ENCODE measurements at places on chromosomes 4 and X.

GRCh38 chr4:114558446-114559020 is 40.1 kb upstream of the UGT8 start:
- DNase-seq, result no peak

GRCh38 chrX:25337841-25338240 is 322.1 kb upstream of the ARX start:
- DNase-seq, result no peak

DNA sequence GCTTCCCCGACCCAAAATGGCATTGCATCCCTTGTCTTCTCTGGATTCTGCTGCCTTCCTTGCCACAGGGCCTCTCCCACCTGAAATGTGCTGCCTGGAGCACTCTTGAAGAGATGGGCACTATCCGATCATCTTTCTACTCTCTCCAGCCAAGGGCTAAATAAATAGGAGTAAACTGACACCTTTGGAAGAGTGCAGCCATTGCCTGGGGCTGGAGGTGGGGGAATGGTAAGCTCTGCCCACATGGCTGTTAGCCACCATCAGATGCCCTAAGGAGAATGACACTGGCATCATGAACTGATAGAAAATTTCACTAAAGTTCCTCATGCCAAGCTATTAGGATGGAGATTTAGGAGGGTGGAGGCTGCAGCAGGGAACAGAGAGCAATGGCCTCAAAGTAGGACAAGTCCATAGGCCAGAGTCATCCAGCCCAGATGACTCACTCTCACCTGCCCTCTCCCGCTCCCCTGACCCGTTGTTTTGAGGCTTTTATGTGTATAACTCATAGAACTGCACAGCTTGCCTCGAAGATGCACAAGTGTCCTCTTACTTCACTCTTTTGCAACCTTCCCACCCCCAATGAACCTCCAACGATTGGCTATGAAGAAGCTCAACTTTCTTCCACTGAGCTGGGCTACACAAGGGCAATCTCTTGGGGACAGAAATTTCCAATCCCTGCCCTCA is 822 bp upstream of the PFKFB1 start:
- DNase-seq, result no peak

GRCh38 chr4:39237179-39237578 is 54.9 kb downstream of the WDR19 start:
- DNase-seq, result no peak

- no peak for DNase-seq
These were observed 129.2 kb upstream of the PAK3 start for GRCh38 chrX:110966839-110967238.

DNA sequence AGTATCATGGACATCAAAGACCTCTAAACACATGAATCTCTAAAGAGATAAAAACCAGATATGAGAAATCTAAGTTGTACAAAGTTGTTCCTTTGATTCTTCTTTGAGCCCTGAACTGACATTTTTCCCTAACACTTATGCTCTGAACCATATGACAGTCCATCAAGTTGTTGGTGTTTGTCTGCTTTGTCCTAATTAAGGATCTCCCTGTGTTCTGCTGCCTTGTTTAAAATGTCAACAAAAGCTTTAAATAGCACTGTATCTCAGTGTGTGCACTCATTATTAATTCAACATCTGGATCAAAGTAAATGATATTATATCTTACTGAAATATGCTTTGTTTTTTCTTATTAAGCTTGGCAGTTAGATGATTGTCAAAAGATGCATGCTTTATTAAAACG is 321.8 kb downstream of the MAPK10 start:
- no peak for DNase-seq

DNA sequence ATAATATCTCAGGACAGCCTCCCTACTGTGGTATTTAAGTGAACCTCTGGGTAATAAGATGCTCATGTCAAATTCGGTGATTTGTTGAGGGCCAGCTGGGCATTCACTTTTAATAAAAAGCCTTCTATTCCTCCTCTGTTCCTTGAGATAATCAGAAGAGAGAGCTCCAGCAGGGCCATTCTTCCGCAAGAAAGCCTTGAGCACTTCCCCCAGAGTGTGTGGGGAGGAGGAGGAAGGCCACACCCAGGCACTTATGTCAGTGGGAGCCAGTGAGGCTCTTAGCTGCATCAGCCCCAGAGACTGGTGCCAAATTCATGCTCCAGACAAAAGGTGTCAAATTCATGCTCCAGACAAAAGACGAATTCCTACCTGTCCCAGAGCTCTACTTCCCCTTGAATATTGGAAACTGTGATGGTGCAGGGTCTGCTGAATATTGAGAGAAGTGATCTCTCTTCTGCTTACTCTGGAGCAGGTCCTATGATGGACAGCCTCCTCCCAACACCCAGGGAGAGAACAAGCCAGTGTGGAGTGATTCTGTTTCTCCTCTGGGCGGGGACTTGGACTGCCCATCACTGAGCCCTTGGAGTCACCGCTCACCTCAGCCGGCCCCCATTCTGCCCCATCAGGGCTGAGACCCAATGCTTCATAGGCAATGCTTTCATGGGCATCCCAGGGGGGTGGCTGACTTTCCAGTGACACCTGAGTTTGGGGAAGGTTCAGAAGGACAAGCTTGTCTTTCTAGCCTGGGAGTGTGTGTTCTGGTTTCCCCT is 68.1 kb downstream of the FHDC1 start:
- no peak for DNase-seq

- DNase-seq, result no peak
These were observed 7.3 kb upstream of the MSL3 start for GRCh38 chrX:11750694-11751093.

DNA sequence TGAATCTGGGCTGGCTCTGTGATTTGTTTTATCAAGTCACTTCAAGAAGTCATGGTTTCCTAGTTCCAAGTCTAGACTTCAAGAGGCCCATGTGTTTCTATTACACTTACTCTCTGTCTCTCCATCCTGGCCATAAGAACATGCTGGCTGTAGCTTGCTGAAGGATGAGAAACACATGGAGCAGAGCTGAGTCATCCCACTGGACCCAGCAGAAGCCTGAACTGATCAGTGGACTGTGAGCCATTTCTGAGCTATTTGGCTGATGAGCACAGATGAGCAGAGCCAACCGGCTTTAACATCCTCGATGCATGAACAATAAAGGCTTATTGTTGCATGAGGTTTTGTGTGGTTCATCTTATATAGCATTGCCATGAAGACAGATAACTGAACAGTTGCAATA is 290.6 kb upstream of the BOD1L1 start:
- no peak for DNase-seq

DNA sequence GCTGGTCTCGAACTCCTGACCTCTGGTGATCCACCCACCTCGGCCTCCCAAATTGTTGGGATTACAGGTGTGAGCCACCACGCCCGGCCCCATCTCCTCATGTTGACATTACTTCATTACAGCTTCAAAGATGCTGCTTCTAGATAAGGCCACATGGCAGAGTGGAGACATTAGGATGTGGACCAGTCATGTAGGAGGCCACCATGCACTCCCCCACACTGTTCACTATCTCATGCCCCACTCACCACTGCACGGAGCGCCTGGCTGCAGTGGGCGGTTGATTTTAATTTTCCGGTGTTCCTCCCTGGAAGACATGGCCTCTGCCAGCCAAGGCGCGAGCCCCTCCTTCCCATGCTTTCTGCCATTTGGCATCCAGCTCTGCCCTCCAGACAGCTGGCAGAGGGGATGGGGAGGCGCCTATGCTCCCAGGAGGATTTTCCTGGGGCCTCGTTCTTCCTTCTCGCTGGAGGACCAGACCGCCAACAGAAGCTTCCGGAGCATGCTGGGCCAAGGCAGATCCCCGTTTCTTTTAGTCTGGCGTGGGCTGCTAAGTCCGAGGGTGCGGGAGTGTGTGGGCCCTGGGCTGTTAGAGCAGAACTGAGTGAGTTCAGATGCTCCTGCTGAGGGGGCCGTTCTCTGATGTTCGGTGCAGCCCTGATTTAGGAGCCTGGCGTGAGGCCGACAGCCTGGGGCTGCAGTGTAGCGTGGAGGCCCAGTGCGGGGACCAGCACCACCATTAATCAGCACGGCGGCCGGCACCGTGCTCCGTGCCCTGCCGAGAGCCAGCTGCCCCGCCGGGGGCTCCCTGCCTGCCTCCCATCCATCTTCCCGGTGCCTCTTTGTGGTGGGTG is 93.1 kb downstream of the SORCS2 start:
- no peak for DNase-seq

- DNase-seq, result no peak
These were observed 1.5 kb downstream of the ASMTL start for GRCh38 chrX:1451251-1451660.

DNA sequence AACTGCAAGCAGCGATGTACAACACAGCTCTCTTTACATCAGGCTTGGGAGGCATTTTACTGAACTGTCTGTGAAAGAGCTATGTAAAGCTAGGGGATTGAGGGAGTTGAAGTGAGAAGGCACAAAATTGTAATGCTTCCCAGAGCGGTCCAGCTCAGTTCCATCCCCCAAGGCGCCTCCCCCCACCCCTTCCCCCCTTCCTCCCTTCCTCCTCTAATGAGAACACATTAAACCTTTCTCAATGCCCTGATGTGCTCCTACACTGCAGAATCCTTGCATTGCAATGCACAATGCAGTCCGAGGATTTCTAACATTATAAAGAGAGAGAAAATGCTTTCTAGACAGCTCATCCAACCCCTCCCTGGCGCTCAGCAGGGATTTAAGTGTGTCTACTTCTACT is 73.9 kb downstream of the CXXC4 start:
- DNase-seq, result no peak

DNA sequence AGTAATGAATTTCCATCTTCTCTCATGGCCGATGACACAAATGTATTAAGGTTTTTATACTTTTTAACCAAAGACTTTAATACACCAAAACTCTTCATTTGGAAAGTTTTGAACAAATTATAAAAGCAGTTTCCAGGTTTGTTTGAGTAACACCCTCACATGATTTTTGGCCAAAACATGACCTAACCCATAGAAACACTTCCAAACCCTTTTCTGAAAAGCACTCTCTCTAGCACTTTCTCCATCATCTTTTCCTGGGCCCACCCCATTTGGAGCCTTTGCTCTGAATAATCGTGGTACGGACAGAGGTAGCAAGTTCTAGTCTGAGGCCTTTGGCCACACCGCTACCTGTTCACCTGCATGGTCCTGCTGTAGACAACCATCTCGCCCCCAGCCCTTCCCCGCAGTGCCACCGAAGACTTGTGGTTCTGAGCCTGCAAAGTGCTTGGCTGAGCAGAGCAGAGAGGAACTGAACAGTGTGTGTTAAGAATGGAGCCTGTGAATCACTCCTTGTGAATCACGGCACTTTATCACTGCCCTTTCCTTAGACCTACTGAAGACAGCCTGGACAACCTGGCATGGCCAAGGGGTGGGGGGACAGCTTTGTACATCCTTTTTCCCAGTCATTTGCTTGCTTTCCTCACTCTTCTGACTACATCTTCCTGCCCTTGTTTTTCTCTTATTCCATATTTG is 181.8 kb downstream of the PTTG2 start:
- DNase-seq, result no peak

GRCh38 chr4:184457535-184458249 is 16.7 kb downstream of the IRF2 start:
- DNase-seq, result no peak

DNA sequence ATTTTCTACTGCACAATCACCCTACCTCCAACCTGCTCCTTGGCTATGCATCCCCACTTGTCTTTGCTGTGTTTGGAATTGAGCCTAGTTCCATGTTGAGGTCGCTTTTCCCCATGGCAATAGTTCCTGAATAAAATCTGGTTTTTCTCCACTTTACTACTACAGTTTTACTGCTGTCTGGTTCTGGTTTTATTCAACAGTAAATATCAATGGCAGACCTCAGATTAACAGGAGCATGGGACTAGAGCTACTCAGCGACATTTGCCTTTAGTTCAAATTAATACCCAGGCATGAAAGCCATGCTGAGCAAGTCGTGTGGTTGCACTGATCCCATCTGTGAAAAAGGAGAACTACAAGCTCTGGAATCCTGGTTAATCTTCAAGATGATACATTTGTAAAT is 460.3 kb downstream of the GRXCR1 start:
- DNase-seq, result no peak

GRCh38 chrX:35076061-35076460 is 133.5 kb downstream of the FAM47B start:
- DNase-seq, result no peak

DNA sequence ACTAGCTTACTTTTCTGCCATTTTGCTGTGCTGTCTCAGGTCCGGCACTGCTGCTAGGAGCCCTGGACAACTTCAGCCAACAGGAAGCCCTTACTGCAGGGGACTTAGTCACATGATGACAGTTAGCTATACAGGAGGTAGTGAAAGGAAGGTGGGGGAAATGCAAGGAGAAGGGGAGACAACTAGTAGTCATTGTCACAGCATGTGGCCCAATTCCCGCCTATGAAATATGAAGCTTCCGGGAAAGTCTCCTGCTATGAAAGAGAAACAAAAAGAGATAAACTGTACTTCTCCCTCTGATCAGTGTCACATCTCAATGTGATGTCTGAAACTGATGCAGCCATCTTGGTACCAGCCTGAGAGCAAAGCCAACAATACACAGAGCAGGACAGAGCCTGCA is 71.6 kb downstream of the AMELX start:
- no peak for DNase-seq

DNA sequence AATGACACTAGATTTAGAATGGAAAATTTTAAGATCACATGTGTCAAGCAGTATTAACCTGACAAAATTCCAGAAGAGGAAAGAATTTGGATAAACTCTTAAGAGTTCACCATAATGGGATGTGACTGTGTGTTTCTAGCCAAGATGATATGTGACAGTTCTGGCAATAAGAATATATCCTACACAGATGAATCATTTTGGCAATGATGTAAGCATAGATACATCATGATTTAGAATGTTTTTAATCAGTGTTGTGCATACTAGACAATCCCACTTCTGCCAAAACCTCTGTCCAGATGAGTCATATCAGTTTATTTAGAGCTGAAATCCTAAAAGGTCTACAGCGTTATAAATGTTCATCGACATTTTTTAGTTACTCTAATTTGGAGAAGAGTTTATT is 48.8 kb downstream of the PTCHD1 start:
- DNase-seq, result no peak

DNA sequence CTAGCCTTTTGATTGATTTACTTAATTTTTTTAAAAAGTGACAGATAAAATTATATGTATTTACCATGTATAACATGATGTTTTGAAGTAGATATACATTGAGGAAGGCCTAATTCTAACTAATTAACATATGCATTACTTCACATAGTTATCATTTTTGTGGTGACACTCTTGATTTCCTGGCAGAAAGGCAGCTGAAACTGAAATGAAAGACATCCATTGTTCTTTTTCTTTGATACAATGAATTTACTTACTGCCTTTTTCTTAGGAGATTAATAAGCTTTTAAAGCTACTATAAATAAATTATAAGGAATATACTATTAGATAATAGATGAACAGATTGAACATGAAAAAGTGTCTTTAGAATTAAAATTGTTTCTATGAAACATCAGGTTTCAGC is 26.7 kb downstream of the ANKRD50 start:
- DNase-seq, result no peak

DNA sequence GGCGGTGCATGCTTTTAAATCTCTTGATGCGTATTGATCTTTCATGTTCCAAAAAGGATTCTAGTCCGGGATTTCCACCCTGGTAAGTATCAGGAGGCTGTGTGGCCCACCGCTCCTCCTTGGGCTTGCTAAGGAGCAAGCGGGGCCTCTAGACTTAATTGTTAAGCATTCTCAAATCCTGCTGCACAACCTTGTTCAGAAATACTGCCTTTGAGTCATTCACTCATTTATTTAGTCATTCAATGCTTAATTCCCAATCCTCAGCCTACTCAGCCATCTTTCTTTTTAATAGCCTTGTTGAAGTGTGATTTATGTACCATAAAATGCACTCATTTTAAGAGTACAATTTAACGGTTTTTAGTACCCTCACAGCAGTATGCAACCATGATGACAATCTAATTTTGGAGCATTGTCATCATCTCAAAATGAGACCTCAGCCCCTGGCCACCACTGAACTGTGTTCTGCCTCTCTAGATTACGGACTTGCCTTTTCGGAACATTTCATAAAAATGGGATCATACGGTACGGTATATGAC is 15.6 kb upstream of the SLC2A9 start:
- no peak for DNase-seq
